ENCODE measurements at places on chromosomes 3 and 15. TPM values are rescaled to one million over a fixed set of nuclear protein-coding genes. Genes with fewer than 3 reads are reported as not detected.

TMOD2 gene
- total RNA-seq = 1.4 TPM

PTPN23 gene
- total RNA-seq = 3.8 TPM

DOCK3 gene
- 0.26 TPM for total RNA-seq

RTP3 gene
- total RNA-seq = not detected

FSTL1 gene
- total RNA-seq = 656 TPM

BCL6 gene
- 6.2 TPM for total RNA-seq

CIB1 gene
- 48.7 TPM for total RNA-seq

SAXO2 gene
- not detected for total RNA-seq

NANOGP8 gene
- not detected for total RNA-seq

ANKRD63 gene
- not detected for total RNA-seq

STAC gene
- total RNA-seq = 5.6 TPM

TMEM212 gene
- total RNA-seq = not detected

COL7A1 gene
- total RNA-seq = 1.3 TPM

MYD88 gene
- total RNA-seq = 4.1 TPM

ATP13A5 gene
- total RNA-seq = not detected

NEDD4 gene
- 78.4 TPM for total RNA-seq
